ENCODE measurements at places on chromosomes 3 and 15.
A peak's percentile ranks its signal among the peaks of the same experiment; 100 is the strongest.

DNA sequence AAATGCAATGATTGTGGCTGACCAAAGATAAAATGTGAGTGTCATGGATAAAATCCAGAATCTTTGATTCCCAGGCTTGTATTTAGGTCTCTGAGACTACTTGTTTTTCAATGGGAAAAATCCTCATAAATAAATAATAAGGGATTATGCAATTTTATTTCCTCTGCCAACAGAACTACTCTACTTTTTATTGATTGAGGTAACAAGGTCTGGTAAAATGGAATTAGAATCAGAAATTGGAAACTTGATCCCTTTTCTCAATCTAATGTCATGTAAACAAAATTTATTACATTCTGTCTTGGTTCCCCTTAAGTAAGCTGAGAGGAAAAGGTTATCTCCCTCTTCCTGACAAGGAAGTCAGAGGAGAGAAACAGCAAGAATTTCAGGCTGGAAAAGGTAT lies 48.3 kb upstream of the CCDC50 start:
- no peak for DNase-seq

DNA sequence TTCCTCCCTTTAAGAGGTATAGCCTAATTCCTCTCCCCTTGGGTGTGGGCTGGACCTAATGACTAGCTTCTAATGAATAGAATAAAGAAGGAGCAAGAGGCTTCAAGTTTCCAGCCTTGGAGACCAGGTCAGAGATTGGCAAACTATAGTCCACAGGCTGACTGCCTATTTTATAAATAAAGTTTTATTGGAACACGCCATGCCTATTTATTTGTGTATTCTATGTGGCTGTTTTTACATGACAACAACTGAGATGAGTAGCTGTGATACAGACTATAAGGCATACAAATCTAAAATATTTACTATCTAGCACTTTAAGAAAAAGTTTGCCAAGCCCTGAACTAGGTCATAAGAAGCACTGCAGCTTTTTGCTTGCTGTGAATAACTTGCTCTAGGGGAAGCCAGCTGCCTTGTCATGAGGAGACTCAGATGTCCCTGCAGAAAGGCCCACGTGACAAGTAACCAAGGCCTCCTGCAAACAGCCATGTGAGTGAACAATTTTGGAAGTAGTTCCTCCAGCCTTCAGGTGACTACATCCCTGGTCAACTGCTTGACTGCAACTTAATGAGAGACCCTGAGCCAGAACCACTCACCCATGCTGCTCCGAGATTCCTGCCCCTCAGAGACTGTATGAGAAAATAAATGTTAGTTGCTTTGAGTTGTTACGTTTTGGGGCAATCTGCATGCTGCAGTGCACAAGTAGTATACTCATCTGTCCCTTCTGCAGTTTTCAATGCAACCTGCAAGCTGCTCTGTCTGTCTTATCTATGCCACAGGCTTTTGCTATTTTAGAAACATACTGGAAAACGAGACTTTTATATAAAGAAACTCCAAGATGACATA lies 21.1 kb upstream of the MAP3K13 start:
- DNase-seq = peak; percentile 46

GRCh38 chr15:93168910-93169309 lies 79.9 kb upstream of the RGMA start:
- DNase-seq = no peak

DNA sequence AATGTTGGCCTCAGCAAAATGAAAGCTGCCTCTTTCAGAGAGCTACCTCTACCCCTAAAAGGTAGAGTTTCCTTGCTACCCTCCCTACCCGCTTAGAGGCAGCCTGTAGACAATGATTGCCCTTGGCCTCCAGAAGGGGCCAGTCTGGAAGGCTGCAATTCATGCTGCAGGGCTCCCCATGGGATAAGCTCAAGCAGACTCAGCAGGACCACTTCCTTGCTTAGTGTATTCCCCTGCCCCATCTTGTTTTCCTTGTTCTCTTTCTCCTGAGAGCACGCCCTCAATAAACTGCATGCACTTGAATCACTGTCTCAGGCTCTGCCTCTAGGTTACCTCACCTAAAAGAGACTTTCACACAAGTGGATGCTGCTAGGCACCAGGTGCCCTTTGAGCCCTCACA lies 134.0 kb upstream of the CTNNB1 start:
- no peak for DNase-seq

DNA sequence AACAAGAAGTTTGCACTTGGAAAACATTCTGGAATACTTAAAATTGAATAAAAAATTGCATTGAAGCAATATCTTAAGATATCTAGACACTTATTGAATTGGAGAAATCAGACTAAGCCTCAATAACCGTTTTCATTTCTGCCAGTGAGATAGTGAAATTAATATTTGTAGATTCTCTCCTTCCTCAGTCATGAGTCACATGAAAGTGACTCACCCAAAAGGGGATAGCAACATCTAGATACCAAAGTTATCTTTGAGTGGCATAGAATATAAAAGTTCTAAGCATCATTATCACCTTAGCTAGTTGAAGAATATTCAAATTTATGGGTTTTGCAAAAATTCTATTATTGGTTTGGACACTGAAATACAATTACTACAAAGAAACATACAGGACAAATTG lies 614.8 kb upstream of the ZNF717 start:
- no peak for DNase-seq

DNA sequence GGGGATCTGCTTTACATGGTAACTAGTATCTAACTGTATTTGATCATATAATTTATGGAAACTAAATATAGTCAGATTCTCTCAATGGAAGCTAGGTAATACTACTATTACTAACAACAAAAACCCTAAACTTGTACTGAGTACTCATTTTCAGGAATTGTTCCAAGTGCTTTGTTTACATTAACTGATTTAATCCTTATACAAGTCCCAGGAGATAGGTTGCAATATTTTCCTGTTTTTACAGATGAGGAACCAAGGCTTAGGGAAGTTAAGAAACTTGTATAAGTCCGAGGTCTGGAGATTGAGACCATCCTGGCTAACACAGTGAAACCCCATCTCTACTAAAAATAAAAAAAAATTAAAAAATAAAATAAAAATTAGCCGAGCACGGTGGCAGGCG lies 7.5 kb upstream of the MTHFS start:
- DNase-seq = peak; percentile 26

DNA sequence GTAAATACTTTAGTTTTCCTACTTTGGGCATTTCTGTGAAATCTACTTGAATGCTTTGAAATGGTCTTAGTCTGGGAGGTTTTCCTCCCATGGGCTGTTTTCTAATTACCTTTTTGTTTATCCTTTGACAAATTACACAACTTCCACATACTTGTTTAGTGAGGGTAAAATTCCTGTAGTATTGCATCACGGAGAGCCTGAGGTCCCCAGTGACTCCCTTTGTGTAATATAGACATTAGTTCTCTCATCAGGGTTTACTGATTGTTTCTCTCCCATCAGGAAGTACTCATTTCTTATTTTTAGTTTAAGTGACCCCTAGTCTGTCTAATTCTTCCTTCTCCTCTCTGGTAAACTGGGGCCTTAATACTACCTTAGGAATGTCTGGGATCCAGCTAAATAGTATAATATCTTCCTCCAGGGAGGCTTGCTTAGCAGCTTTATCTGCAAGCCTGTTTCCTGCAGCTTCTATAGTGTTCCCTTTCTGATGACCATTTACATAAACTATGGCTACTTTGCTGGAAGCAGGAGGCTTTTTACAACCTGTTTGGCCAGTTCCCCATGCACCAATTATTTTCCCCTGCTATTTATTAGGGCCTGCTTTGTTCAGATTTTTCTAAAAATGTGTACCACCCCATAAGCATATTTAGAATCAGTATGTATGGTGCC lies 87.2 kb upstream of the XCR1 start:
- DNase-seq = peak; percentile 60

DNA sequence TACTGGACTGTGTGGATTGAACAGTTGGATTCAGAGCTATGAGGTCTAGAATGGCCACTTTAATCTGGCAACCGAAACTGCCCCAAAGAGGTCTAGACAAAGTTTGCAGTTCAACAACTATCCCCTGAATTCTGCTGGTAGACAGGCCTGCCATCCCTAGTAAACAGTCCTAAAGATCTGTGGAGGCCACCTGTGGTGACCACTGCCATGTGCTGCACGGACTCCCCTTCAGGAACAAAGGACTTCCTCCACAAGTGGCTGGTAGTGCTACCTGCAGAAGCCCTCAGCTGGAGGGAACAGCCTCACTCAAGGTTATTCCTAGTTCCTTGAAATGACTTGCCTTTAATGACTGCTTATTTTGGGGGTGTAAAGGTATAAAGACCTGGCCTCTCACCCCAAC lies 6.1 kb downstream of the TNFAIP8L3 start:
- no peak for DNase-seq

- DNase-seq = peak; percentile 8
Measured at GRCh38 chr3:65672871-65673815, 365.6 kb downstream of the MAGI1 start.

GRCh38 chr3:66411961-66412887 lies 88.6 kb downstream of the LRIG1 start:
- no peak for DNase-seq

- DNase-seq = peak; percentile 64
Measured at GRCh38 chr3:23182996-23183513, 20.1 kb upstream of the UBE2E2 start.

DNA sequence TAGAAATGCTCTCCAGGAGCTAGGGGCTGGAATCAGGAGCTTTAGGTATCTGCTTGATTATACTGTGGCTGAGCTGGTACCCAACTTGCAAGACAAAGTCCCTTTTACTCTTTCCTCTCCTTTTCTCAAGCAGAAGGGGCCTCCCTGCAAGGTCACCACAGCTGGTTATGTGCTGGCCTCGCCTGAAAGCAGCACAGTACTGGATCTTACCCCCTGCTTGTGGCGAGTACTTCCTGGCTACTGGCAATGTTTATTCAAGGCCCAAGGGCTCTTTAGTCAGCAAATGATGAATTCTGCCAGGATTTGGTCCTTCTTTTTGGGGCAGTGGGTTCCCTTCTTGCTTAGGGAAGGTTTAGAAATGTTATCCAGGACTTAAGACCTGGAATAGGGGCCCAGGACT lies 234.6 kb downstream of the RAP2B start:
- DNase-seq = no peak

DNA sequence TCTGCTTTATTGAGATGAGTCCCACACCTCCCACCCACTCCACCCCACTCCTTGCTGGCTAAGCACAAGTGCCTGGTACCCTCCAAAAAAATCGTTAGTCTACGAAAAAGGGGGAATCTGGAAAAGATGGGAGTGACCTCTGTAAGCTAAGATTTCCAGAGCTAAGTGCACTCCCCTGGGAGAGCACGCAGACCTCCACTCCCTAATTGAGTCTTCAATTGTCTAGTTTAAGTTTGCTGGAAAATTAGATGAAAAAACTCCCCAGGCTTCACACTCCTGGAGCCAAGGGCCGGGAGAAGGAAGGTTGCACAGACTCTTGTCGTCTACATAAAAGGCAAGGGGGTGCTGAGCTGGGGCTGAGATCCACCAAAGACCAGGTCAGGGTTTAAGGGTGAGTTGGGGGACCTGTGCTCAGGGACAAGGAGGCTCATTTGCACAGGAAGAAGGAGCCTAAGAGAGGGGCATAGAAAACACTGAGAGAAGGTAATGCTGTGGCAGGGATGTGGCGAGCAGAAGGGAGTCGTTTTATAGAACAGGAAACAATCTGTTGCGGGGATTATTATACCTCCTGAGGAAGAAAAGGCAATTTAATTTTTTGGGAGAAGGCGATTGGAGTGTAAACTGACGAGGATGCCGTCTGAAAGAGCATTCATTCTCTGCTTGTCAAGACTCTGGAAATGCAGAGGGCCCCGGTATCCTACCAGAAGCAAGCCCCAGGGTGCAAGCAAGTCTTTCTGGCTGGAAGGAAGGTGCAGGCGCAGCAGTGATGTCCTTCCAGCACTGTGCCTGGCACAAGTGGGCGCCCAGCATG lies 126.5 kb upstream of the DLG1 start:
- no peak for DNase-seq

DNA sequence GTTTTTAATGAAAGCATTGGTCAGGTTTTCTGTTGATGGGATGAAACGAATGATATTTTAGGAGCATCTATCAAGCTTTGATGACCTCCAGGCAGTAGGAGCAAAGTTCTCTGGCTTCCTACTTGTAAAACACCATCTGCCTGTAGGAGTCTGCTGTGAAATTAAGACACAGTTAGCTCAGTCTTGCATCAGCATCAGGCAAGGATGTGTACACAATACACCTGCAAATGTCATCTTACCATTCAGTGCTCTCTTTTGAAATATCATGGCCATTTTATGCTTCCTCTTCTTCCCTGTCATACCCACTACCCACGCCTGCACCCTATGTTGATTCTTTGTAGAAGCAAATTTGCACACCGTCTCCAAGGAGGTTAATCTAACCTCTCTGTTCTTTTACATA lies 38.2 kb downstream of the B3GALNT1 start:
- DNase-seq = peak; percentile 20

DNA sequence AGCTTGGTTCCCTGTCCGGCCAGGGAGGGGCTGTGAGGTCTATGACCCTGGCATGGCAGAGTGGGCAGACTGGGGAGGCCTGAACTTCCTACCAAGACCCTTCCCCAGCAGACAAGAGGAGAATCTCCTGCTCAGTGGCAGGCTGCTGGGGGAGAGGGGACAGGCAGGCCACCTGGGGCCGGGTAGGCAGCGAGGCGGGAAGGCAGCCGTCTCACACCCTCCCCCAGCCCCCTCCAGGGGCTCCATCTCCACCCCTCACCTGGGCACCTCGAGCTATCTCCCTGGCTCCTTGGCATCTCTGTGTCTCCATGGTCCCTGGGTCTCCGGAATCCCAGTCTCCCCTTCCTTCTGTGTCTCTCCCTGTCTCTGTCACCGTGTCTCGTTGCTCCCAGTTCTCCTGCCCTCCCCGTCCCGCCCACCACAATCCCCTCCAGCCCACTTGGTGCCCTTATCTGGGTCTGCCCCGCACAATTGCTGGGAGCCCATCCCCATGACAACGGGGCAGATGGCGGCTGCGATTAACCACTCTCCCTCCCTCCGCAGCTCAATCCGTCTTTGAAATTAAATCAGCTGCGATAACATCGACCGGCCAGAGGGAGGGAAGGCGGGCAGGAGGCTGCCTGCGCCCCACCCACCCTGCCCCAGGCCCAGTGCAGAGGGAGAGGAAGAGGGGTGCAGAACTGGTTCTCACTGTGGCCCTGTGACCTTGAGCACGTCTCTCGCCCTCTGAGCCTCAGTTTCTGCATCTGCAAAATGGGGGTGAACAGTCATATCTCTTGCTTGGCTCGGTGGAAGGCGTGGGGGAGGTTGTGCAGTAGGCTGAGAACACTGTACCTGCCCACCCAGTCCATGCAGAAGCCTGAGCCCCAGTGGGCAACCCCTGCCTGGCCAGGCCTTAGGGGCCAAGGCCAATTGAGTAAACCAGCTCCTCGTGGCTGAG lies 9.6 kb downstream of the DNAJB8 start:
- DNase-seq = no peak

DNA sequence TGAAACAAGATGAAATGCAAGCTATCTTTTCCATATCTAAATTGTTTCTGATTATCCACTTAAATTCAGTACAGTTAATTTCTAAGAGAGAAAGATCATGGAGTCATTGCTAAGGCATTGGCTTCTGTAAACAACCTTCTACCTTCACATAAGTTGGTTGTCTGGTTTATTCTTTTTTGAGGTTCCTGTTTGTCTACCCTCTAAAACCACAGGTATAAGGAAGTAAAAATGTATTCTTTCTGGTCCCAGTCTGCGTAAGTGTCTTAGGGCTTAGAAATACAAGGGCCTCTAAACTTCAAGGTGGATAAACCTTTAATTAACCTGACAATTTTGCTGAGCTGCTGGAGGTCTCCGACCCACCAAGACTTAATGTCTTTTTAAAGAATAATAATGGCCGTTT lies 3.6 kb upstream of the ATOSA start:
- peak; percentile 13 for DNase-seq
